Hematopoietic multipotent progenitor cell treated with erythropoietin and hydrocortisone succinate and interleukin-3 and kit ligand, for 15 days (in vitro differentiated cells): ENCODE measurements at places on chromosomes 16 and 17.
A peak's percentile ranks its signal among the peaks of the same experiment; 100 is the strongest.

DNA sequence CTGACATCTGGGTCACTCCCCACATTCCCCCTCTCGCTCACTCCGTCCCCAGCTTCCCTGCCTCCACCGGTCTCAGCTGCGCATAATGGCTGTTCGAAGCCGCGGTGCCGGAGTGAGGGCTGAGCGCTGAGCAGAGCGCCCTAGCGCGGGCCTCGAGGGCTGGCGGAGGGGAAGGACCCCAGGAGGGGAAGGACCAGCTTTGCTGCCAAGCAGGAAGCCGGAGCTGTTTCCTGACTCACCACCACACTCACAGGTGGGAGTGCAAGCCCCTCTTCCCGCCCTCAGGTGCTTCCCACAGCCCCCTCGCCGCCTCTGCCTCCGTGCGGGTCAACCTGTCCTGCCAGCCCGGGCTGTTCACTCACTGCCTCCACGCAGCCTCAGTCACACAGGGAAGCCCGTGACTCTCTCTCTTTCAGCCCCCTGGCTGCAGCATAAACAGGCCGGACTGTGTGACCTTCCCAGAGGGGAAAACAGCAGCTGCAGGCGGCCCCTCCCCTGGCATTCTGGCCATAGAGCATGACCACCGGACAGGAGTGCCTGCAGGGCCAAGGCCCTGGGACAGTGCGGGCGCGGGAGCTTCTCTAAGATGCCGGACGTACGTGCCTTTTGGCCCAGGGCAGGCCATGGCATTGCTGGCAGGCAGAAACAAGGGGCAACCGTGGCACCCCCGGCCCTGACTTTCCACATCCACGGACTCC is 23.7 kb downstream of the SLC43A2 start:
- no peak for DNase-seq

DNA sequence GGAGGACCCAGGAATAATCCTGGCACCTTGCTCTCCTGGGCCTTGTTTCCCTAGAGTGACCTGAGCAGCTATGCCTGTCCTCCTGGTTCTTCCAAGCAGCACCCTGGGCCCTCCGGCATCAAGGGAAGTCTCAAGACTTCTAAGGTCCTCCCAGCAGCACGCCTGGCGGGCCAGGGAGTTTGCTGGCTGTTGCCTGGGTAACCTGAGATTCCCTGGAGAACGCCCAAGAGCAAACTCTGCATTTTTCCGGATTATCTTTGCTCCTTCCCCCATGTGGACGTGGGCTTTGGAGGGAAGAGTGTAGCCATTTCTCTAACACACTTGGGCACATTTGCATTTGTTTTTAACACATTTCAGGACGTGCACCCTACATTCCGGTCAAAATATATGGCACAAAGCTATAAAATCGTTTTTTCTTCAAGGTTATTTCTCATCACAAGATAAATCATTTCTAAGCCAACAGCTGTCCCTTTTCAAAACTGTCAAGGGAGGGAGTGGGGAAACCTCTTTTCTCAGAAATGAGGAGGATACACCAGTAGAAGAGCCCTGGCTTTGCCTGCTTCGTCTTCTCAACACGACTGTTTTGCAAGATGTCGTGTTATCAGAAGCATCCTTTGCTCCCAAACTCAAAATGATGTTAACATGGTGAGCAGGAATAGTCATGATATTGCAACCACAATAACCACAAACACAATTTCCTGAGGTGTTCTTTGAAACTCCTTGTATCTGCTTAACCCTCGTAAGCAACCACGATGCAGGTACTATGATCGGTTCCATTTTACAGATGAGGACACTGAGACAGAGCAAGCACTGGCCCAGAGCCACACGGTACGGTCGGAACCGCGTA is 116.5 kb downstream of the ADCY9 start:
- no peak for DNase-seq

DNA sequence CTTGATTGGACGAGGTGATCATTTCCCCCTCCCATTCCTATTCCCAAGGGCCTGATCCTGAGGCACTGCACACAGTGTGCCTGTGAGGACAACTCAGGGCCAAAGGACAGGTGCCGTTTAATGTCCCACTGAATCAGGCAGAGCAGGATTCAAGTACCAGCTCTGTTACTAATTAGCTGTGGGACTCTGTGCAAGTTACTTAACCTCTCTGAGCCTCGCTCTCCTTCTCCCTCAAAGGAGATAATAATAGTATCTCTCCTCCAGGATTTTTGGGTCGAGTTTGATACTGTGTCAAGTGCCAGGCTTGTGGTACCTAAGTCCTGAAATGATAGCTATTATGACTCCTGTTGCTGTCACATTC is 86.8 kb upstream of the NKD1 start:
- DNase-seq = no peak

- DNase-seq = peak; percentile 81
These were observed 7.6 kb downstream of the PRR29 start for GRCh38 chr17:64005734-64006167.

GRCh38 chr17:16817201-16817600 is 127.2 kb downstream of the CCDC144A start:
- DNase-seq = no peak

- DNase-seq = no peak
These were observed 2.9 kb upstream of the SRCIN1 start for GRCh38 chr17:38608648-38609047.

- DNase-seq = no peak
These were observed 977 bp downstream of the NAGPA start for GRCh38 chr16:5032748-5033167.

DNA sequence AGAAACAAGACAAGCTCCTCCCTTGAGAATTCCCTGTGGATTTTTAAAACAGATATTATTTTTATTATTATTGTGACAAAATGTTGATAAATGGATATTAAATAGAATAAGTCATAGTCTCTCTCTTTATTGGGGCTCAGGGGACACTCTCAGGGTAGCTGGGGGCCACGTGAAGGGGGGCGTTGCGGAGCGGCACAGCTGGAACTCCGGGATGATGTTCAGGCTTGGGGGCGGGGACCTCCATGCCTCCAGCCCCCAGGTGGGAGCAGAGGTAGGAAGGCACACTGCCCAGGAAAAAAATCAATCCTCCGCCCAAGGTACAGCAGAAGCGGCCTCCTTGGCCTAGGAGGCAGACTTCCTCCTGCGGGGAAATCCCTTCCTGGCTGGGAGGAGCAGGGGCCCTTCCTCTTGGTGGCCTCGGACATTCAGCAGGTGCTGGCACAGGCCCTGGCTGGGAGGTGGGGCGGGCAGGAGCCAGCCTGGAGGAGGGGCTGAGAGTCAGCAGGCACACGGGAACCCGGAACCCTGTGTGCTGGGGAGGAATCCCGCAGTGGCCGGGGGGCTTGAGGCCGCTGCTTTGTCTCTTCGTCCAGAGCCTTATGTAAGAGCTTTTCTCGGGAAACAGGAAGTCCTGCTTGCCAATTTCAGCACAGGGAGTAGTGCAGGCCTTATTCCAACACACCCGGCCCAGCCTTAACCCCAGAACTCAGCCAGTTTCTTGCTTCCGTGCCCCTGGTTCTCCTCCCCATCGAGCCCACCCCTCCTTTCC is 591 bp upstream of the TNFSF13 start:
- no peak for DNase-seq

DNA sequence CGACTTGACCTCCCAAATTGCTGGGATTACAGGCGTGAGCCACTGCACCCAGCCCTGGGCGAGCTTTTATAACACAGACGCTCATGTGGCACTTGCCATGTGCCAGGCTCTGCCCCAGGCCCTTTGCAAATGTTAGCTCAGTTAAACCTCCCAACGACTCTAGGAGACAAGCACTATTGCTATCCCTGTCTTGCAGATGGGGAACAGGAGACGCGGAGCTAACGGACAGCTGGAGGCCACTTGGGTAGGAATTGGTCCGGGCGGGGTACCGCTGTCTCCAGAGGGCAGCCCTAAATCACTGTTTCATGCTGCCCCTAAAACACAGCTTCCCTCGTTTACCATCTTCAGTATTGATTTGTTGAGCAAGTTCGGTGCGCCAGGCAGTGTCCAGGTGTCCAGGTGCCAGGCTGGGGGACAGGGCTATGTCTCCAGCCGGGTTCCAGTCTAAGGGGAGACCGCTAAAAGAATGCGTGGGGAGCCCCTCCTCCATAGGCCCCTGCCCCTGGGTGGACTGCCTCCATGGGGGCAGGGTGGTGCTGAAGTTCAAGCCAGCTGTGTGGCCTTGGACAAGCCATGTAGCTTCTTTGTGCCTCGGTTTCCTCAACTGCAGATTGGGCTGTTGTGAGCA is 23.7 kb downstream of the TMEM235 start:
- no peak for DNase-seq

DNA sequence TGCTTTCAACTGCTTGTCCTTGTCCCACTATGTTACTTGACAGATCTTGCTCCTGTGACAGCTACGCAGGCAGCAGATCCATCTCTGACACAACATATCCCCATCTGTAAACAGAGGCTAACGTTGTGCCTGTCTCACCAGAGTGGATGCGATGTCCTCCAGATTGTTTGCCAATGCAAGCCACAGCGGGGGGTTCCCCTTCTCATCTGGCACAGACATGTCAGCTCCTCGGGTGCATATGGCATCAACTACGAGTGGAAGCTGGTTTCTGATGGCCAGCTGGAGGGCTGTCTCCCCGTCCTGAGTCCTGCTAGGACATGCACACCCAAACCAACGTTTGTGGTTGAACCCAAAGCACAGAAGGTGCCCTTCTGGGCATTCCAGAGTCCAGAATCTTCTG is 39.0 kb downstream of the CYB5D2 start:
- no peak for DNase-seq

DNA sequence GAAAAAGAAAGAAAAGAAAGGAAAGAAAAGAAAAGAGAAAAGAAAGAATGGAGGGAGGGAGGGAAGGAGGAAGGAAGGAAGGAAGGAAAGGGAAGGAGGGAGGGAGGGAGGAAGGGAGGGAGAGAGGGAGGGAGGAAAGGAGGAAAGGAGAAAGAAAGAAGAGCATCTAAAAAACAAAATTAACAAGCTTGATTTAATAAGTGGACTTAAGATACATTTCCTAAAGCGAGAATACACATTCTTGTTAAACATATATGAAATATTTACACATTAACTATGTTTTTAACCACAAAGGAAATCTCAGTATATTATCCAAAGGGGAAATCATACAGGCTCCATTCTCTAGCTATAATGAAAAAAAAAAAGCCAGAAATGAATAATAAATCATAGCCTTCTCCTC is 47.3 kb upstream of the IRX5 start:
- no peak for DNase-seq

- no peak for DNase-seq
These were observed 130.1 kb upstream of the HLF start for GRCh38 chr17:55134486-55135157.

DNA sequence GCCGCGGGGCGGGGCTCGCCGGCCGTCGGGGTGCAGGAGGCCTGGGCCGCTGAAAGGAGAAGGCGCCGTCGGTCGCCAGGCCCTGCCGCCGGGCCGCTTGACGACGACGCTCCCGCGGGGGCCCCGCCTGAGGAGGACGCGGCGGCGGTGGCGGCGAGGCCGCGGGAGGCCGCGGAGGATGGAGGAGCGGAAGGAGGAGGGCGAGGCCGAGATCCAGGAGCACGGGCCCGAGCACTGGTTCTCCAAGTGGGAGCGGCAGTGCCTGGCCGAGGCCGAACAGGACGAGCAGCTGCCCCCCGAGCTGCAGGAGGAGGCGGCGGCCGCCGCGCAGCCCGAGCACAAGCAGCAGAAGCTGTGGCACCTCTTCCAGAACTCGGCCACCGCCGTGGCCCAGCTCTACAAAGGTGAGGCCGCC is 430 bp downstream of the HAPSTR1 start:
- peak; percentile 44 for DNase-seq

- DNase-seq = no peak
These were observed 536 bp upstream of the PLD2 start for GRCh38 chr17:4806456-4806776.

- no peak for DNase-seq
These were observed 16.8 kb downstream of the TMEM100 start for GRCh38 chr17:55705847-55706246.

- DNase-seq = no peak
These were observed 344.4 kb downstream of the CDH13 start for GRCh38 chr16:82971126-82971525.

- DNase-seq = no peak
These were observed 89.6 kb downstream of the RBFOX1 start for GRCh38 chr16:7422036-7422888.

GRCh38 chr17:31825961-31826691 is 32.9 kb downstream of the COPRS start:
- DNase-seq = no peak

GRCh38 chr17:3879591-3880417 is 13.0 kb downstream of the CAMKK1 start:
- DNase-seq = no peak

GRCh38 chr16:58062821-58063220 is 37.3 kb downstream of the MMP15 start:
- DNase-seq = no peak

DNA sequence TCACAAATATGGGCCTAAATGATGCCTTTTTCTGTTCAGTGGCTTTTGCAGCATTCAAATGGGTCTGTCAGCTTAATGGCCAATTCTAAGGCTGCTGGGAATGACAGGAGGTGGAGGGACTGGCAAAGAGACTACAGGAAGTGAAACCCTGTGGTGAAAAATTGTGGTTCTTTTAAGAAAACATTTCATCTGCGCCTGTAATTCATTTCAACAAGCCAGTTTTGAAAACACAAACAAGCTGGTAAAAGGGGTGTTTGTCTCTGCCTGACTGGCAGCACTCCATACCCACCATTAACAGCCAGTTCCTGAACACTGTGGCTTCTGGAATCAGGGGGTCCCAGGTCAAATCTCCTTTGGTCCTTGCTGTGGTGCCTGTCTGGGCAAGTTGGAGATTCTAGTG is 3.6 kb upstream of the KDM8 start:
- DNase-seq = no peak

- no peak for DNase-seq
These were observed 42.3 kb upstream of the HNF1B start for GRCh38 chr17:37787055-37787757.

- no peak for DNase-seq
These were observed 56.7 kb downstream of the ZNF423 start for GRCh38 chr16:49799172-49799571.

DNA sequence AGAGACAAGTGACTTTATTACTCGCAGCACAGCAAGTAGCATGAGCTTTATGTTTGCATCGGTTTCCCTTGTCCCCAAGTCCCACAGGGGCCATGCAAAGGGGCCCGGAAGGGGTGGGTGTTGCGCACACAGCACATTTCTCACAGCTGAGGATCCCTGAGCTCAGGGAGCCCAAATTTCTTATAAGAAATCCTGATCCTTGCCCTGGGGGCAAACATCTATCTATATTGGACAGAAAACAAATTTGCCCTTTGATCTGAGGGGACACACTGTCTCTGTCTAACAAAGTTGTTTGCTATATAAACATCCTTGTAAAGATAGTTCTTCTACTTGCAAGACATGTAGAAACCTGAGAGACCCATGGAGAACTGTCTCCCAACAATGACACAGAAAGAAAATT is 35.7 kb upstream of the MEAK7 start:
- no peak for DNase-seq

- DNase-seq = no peak
These were observed 22.2 kb downstream of the ITPRIPL2 start for GRCh38 chr16:19135896-19136438.
